ENCODE measurements at places on chromosomes 12 and 14.

- no peak for DNase-seq
Observed at GRCh38 chr12:93142881-93143280, 213.8 kb upstream of the EEA1 start.

GRCh38 chr12:39919790-39920189 lies 186.1 kb downstream of the SLC2A13 start:
- DNase-seq, result no peak

DNA sequence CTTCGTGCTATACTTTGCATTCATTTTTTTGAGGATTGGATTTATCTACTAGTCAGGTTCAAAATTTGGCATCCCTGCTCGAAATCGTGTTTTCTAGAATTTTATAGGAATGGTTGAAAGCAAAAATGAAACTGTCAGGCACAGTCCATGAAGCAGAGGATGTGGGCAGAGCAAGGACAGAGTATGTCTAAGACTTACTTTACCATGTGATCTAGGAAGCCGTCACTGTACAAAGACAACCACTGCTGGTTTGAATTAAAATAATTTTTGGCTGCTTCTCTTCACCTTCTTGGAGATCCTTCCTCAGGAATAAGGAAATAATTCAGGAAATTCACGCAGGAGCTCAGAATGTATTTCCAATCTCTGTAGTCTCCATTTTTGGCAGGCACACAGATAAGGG lies 31.6 kb upstream of the SGPP1 start:
- no peak for DNase-seq

- DNase-seq, result no peak
Observed at GRCh38 chr12:2640281-2640680, 154.5 kb upstream of the FKBP4 start.

DNA sequence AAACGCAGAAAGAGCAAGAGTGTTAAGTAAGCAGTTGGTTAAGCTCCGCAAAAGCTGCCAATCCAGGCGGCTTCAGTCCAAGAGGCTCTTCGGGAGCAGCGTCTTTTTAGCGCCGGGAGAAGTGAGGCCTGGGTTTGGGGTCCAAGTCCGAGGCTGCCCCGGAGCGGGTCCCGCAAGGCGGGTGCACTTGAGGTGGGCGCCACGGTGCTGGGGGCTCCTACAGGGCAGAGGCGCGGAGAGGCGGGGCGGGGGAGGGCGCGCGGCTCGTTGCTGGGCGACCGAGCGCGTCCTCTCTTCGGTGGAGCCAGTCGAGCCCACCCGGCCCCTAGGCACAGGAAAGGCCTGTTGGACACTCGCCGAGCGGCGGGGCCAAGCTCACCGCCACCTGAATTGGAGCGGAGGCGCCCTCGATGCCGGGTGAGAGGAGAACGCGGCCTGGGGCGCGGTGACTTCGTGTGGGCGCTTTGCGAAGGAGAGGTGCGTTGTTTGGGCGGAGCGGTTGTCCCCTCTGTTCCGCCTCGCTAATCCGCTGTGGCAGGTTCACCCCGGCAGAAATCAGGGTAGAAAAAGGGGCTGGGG lies 15.6 kb downstream of the TTC6 start:
- no peak for DNase-seq

- no peak for DNase-seq
Observed at GRCh38 chr14:104268725-104269436, 130.5 kb downstream of the KIF26A start.

Data from stimulated activated CD4-positive, alpha-beta T cell treated with anti-CD3 and anti-CD28 coated beads, TNF-alpha, amount 100 ng/mL, for 4 hours (primary cell).